ENCODE measurements at places on chromosomes 5 and 9.

- DNase-seq: no peak
These were observed 142.3 kb upstream of the FSTL4 start for GRCh38 chr5:133754575-133755169.

GRCh38 chr5:50929174-50929573 is 262.7 kb downstream of the PARP8 start:
- DNase-seq: no peak

DNA sequence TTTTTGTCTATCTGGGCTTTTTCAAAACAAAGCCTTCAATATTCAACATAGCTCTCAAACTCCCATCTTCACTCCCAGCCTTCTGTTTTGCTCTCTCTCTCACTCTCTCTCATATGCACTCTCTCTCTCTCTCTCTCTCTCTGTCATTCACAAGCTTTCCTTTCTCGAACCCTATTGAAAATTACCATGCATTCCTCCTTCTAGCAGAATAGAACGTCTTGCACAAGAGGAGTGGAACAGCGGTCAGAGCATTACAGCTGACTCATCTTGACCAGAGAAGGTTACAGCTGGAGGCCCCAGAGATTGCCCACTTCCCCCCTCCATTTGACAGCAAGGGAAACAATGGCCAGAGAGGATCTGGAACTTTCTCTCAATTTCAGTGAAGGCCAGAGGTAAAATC is 51.0 kb upstream of the LIFR start:
- no peak for DNase-seq

DNA sequence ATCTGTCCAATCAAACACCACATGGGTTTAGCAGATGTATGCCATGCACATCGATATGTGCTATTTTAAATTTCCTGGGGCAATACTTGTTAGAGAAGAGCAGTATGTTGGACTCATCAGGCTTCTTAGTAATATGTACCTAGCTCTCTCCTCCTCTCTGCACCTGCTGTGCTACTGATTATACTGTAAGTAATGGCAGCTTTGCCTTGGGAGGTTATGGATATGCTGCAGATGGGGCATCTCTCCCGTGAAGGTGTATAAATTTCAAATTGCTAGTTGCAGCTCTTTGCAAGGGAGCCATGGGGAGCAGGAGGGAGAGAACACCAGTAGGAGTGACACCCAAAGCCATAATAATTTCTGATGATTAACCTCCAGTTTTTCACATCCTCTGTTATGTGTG is 101.5 kb downstream of the SPATA31D1 start:
- no peak for DNase-seq

DNA sequence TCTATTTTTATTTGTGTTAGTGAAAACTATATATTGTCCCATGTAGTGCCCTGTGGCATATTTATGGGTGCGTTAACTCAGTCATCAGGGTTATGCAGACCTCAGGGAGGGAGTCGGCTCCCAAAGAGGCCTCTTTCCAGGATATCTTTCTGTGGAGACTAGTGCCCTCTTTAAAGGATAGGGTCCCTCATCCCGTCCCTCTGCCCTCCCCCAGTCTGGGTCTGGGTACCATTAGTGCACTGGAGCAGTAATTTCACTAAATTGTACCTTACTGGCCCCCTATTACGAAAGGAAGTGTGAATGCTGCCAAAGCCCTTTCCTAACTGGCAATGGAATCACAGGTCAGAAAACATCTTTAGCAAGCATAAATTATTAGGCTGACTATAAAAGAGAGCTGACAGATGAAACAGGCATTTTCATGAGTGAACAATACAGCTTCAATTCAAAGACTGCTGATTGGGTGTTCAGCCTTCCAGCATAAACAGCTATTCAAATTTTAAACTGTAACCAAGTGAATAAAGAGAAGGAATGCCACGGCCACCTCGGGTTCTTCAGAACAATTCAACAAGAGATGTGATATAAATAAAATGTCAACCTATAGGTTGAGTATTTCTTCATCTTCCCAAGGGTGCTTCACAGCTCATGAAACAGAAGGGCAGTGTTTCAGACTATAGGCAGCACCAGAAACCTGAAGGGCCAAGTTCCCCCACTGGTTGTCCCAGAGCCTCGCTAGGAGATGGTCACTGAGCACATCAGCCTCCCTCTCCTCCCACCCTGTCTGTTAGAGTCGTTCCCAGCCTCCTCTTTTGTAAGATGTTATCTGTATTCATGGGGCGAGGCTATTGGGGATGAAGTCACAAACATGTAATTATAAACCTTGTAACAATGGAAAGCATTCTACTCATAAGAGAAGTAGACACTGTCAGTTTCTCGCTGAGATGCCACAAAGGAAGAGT is 318.7 kb downstream of the TMEM161B start:
- DNase-seq: no peak

DNA sequence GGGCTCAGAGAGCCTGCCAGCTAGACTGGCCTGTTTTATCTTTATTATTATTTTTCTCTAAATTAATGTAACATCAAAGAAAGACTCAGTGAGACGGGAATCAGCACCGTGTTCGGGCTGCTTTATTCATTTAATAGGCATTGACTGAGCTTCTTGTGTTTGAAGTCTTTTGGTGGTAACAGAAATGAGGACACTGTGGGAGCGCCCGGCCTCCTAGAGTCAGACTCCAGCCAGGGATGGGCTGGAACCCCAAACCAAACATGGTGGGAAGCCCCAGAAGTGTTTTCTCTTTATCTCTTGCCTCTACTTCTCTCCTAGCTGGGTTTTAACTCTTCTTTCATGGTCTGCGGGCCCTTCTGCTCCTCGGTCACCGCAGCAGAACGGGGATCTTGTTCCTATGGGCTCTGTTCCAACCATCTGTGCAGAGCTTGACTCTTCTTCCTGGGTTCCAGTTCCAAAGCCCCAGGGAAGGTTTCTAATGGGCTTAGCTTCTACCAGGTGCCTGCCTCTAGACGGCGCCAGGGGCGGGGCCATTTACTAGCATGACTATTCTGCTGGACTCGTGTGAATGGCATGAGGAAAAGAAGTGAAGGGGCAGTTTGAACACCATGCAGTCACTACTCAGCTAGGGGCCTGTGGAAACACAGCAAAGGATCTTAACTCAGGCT is 123.8 kb downstream of the FGF18 start:
- no peak for DNase-seq

DNA sequence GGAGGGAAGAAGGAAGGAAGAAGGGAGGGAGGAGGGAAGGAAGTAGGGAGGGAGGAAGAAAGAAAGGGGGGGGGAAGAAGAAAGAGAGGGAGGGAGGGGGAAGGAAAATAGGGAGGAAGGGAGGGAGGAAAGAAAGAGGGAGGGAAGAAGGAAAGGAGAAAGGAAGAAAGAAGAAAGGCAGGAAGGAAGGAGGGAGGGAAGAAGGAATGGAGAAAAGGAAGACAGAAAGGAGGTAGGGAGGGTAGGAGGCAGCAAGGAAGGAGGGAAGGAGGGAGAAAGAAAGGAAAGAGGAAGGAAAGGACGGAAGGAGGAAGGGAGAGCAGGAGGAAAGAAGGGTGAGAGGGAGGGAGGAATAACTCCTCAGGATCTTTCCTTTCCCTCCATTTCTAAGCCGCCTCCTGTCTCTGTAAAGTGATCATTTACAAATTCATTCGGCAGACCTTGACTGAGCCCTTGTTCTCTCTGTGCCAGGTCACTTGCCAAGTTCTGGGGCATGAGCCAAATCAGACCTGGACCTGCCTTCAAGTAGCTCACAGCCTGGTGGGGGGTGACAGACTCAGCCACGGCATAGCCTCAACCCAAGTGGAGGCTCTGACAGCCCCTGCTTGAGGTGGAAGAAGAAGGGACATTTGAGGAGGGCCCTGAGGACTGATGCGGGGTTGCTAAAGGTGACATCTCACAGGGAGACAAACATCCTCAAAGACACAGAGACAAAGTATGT is 69.0 kb upstream of the HRH2 start:
- DNase-seq: no peak

- no peak for DNase-seq
These were observed 169.7 kb upstream of the IRX2 start for GRCh38 chr5:2921176-2921575.

- DNase-seq: no peak
These were observed 79.1 kb downstream of the FEM1C start for GRCh38 chr5:115465431-115465830.

DNA sequence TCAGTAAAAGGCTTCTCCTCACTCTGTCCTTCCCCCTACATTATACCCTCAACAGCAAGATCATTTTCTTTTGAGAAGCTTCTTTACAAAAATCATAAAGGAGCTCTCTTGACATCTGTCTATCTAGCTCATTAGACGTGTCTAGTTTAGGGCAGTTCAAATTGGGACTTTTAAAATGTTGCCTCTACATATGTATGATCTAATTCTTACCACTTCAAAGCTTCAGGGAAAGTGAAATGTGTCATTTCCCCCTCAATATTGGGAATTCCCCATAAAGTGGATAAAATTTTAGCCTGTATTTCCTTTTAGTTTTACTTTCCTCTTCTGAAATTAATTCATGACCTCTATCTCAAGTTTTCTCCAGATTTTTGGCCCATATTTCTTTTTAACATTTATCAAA is 323.7 kb downstream of the ARRDC3 start:
- no peak for DNase-seq

- no peak for DNase-seq
These were observed 719.6 kb upstream of the GRAMD2B start for GRCh38 chr5:125703616-125704015.

DNA sequence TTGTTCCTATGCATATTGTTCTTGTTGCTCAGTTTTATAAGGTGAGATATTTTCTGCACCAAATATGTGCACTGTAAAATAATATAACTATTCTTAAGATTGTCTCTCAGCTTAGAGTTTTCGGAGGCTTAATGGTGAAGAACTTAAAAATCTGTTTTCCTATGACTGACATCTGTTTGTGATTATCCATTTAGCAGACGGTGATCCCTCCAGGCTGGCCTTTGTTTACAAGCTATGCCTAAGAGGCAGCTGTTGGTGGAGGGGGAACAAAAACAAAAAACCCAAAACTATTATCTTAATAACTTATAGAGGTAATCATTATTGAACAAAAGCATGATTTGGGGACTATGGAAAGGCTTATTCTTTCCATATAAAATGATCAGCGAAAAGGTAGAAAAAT is 658 bp downstream of the PDCD1LG2 start:
- no peak for DNase-seq

DNA sequence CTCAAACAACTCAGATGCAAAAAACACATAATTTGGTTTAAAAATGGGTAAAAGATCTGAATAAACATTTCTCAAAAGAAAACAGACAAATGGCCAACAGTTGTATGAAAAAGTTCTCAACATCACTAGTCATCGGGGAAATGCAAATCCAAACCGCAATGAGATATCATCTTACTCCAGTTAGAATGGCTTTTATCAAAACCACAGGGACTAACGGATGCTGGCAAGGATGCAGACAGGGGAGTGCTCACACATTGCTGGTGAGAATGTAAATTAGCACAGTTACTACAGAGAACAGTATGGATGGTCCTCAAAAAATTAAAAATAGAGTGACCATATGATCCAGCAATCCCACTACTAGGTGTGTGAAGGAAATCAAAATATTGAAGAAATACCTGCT is 589.1 kb upstream of the ADAMTS16 start:
- no peak for DNase-seq

DNA sequence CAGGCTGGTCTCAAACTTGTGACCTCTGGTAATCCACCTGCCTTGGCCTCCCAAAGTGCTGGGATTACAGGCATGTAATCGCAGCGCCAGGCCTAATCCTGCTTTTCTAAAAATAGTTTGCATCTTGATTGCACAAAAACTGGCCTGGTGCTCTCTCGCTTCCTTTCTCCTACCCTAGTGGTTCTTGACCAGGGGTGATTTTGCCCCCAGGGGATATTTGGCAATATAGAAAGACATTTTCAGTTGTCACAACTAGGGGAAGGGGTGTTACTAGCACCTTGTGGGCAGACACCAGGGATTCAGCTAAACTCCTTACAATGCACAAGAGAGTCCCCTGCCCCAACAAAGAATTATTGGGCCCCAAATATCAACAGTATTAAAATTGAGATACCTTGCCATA is 139.8 kb downstream of the DROSHA start:
- DNase-seq: no peak

DNA sequence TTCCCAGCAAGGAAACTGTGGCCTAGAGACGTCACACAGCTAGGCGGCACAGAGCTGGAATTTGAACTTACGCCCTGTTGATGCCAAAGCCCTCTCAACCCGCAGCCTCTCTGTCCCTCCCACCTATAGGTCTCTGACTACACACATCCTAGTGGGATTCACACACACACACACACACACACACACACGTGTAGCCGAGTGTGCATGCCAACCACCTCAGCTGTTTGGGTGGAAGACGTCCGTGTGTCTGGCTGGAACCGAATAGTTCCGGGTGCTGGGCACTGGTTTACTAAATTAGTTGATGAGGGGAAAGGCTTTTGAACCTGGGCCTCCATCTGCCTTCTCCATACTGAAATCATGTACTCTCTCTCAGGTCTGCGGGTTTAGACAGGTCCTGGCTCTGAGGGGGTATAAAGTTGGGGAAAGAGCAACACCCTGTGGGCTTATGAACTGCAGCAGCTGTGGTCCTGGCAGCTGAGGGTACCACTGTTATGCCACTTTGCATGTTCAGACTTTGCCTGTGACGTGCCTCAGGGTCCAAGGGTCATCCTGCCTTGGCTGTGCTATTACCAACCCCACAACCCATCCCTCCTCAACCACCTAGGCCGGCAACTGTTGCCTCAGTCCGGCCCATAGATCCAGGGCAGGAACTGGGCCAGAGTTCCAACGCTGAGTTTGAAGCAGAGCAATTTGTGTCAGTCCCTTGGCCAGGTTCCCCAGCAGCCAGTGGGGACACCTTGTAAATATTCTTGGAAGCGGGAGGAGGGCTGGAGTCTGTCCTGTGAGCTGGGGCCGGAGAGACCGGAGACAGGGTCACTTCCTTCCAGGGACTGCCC is 50.5 kb downstream of the PSD2 start:
- no peak for DNase-seq

DNA sequence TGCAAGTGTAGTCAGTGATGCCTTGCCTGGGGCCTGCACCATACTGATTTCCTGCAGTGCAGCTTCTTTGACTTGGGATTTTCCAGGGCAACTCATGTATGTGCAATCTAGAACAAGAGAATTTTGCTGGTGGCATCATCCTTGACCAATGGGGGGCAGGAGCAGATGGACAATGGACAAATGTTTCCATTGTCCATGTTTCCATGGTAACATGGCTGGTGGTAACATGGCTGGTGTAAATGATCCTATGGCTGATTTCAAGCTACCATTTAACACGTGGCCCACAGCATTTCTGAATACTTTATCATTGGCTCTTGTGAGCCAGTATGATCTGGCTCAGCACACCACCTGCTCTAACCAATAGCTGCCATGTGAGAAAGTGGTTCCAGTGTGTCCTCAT is 130.1 kb upstream of the OSMR start:
- DNase-seq: no peak

- no peak for DNase-seq
These were observed 437.7 kb downstream of the SEMA5A start for GRCh38 chr5:9108162-9108561.
